ENCODE measurements at places on chromosomes 3 and 15. TPM values are rescaled to one million over a fixed set of nuclear protein-coding genes. Genes with fewer than 3 reads are reported as not detected.

The CALML4 gene
- total RNA-seq: 7.9 TPM

The OCA2 gene
- 0.11 TPM for total RNA-seq

The XYLB gene
- total RNA-seq: 4.1 TPM

The GPR62 gene
- not detected for total RNA-seq

The AHSG gene
- total RNA-seq: not detected

The TRIM71 gene
- total RNA-seq: not detected

The ETV5 gene
- 26.1 TPM for total RNA-seq

The ADPRH gene
- total RNA-seq: 2.3 TPM

The ESYT3 gene
- total RNA-seq: 0.54 TPM

The DNAJB8 gene
- not detected for total RNA-seq

The SEMA3F gene
- 14.0 TPM for total RNA-seq

The PRTG gene
- 9.9 TPM for total RNA-seq

The CDC25A gene
- 8.9 TPM for total RNA-seq

The GOLGA8G gene
- total RNA-seq: not detected

The SMCO1 gene
- not detected for total RNA-seq

The TMC3 gene
- not detected for total RNA-seq

The CCDC33 gene
- total RNA-seq: 7.0 TPM

The LMAN1L gene
- not detected for total RNA-seq

The ARNT2 gene
- total RNA-seq: 13.2 TPM

The TRPM1 gene
- not detected for total RNA-seq

The SKIC8 gene
- total RNA-seq: 92.0 TPM

The JMJD7 gene
- total RNA-seq: 2.8 TPM

The ATP2C1 gene
- 32.8 TPM for total RNA-seq

The SNX22 gene
- 0.90 TPM for total RNA-seq

The ERICH6 gene
- total RNA-seq: not detected

The SAMD7 gene
- not detected for total RNA-seq

The B3GNT5 gene
- total RNA-seq: 30.1 TPM

The POC1A gene
- 19.2 TPM for total RNA-seq

The TLR9 gene
- total RNA-seq: not detected

The STAC gene
- total RNA-seq: 3.0 TPM

The KCNH8 gene
- total RNA-seq: not detected

The RTP4 gene
- not detected for total RNA-seq

The NEK10 gene
- 1.2 TPM for total RNA-seq

The IL16 gene
- total RNA-seq: not detected

The SKIL gene
- 25.6 TPM for total RNA-seq

The SH2D7 gene
- total RNA-seq: not detected

The MYH15 gene
- total RNA-seq: 0.16 TPM

The FOXP1 gene
- 11.2 TPM for total RNA-seq

The GRIP2 gene
- 0.52 TPM for total RNA-seq

The SCN11A gene
- total RNA-seq: not detected

The GASK1A gene
- not detected for total RNA-seq

The AQP9 gene
- not detected for total RNA-seq

The IL17RE gene
- total RNA-seq: 1.1 TPM

The GABRA5 gene
- total RNA-seq: 115 TPM

The AADACL2 gene
- not detected for total RNA-seq

The TRH gene
- total RNA-seq: not detected

The VIPR1 gene
- 0.47 TPM for total RNA-seq

The SCAANT1 gene
- total RNA-seq: not detected

The CLDN18 gene
- not detected for total RNA-seq

The MST1R gene
- 6.0 TPM for total RNA-seq

The IL5RA gene
- total RNA-seq: not detected

The INSYN1 gene
- 2.2 TPM for total RNA-seq

The SLC9C1 gene
- not detected for total RNA-seq

The ATP8B4 gene
- 0.91 TPM for total RNA-seq

Measured in A549 treated with ZK216348 at 1 μM for 4 hours (cell line).